ENCODE measurements at places on chromosomes 6 and 20.

GRCh38 chr6:112184951-112185350 lies 69.4 kb downstream of the LAMA4 start:
- DNase-seq: no peak

DNA sequence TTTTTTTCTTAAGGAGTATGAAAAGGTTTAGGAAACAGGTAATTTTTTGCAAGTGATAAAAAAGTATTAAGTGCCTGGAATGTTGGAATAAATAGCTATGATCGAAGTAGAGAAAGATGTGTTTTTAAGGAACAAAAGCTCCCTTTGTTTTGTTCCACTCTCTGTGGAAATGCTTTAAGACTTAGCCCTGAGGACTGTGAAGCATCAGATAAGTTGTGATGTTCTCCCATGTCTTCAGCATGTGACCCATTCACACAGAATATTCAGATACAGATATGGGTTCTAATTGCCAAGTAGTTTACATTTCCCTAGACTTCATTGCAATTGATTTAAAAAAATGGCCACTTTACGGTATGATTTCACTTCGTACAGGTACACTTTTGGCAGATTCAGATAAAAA lies 80.6 kb downstream of the KCNQ5 start:
- no peak for DNase-seq

- DNase-seq: no peak
These were observed 167.6 kb downstream of the UNC5CL start for GRCh38 chr6:40871424-40871823.

DNA sequence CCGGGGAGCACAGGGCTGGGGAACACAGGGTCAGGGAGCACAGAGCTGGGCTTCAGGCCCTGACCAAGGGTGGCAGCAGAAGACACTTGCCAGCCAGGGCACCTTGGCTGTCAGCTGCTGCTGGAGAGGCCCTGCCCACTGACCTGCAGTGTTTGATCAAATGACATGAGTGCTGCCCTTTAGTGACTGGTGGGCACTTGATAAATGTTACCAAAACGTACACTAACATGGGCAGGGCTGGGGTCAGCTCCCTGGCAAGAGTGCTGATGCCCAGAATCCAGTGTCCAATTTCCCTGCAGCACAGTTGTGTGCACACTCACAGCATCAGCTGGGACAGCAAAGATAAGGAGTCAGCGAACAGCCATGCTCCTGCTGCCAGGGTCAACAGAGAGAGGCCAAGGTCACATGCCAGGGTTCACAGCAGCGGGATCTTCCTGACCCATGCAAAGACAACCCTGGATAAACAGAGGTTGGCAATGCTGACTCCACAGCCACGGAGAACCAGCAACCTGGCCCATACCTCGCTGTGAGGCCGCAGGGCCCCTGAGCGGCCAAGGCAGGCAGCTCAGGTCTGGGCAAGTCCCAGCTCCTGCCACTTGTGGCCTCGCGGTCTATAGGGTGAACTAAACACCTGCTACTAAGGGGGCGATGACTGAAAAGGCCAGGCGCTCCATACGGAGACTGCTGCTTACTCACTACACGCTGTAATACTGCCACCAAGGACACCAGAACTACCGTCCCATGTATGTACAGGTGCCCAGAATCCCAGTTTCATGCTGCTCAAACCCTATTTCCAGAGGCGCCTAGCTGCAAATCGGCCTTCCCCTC lies 46.3 kb downstream of the NINL start:
- no peak for DNase-seq

GRCh38 chr20:37711001-37711400 lies 17.2 kb downstream of the CTNNBL1 start:
- no peak for DNase-seq

DNA sequence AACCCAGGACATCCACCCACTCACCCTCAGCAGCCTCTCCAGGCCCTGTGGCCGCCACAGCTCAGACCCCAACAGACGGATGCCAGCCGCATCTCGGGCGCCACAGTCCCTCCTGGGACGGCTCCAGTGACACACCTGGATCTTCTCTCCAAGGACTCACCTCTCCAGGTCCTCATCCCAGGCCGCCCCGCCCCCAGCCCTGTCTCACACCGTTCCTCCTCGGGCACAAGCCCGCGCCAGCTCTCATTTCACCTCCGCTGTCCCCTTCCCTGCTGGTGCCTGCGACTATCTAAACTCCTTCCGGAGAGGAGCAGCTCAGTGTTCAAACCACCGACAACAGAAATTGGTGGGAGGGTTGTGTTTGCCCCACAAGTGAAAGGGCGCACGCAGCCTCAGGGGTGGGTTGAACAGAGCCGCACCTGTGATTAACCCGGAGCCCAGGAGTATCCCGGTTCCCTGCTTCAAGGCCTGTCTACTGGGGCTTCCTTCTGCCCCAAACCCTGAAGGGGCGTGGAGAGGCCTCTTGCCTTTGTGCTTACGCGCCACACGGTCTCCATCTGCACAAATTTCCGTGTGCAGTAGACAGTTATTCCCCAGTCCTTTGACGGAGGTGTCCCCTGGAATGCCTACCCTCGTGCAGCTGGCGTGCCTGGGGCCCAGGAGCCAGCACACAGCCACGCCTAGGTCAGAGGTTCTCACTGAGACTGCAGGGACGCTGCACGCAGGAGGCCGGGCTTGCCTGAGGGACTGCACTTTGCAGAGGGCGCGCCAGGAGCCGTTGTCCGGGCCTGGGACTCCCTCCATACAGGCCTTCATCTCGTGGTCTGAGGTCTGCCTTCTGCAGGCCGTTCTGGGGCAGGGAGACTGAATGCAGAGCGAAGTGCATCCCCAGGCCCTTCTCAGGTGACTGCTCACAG lies 232.7 kb downstream of the DLL1 start:
- DNase-seq: no peak

- DNase-seq: no peak
These were observed 13.7 kb downstream of the TBXT start for GRCh38 chr6:166153966-166154365.

GRCh38 chr6:150408842-150409241 lies 40.0 kb downstream of the IYD start:
- DNase-seq: no peak
